ENCODE measurements at places on chromosomes 4 and X.

GRCh38 chrX:68998716-68999115 is 166.5 kb downstream of the PJA1 start:
- DNase-seq: no peak

GRCh38 chrX:30592831-30593230 is 15.3 kb upstream of the TASL start:
- DNase-seq: no peak

DNA sequence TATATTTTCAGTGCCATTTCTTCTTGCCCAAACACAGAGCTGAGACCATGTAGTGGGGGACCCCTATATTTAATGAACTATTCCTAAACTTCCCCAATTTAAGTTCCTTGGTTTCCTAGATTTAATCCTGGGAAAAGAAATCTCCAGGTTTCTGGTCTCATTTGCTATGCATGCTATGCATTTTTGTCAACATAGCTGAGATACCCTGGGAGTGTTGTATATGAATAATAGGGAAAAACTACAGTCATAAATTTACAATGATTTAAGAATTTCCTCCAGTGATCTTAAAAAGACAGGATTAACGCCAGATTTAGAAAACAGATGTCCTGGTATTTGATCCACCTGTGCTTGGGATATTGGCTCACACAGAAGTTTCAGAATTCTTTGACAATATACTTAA is 136.8 kb upstream of the RAPGEF2 start:
- no peak for DNase-seq

DNA sequence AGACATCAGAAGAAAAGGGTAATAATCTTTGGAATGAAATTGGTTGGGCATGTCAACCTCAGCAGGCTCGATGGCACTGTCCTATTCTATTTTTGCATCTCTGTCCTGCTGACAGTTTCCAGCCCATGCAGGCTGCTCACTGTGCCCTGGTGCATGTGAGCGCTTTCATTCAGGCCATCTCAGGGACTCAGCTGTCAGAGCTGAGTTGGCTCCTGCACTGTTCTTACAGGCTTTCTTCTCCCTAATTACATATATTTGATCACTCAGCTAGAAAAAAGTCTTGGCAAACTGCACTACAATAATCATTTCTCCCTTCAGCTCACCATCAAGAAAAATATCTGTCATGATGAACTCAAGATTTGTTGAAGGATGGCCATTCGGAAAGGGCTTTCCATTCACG is 84.7 kb downstream of the RASL11B start:
- DNase-seq: no peak

GRCh38 chr4:184792950-184793555 is 32.7 kb downstream of the ACSL1 start:
- peak; percentile 51 for DNase-seq

- DNase-seq: no peak
Observed at GRCh38 chrX:84724576-84724975, 222.3 kb upstream of the HDX start.

- no peak for DNase-seq
Observed at GRCh38 chr4:23337292-23337691, 552.6 kb downstream of the PPARGC1A start.

DNA sequence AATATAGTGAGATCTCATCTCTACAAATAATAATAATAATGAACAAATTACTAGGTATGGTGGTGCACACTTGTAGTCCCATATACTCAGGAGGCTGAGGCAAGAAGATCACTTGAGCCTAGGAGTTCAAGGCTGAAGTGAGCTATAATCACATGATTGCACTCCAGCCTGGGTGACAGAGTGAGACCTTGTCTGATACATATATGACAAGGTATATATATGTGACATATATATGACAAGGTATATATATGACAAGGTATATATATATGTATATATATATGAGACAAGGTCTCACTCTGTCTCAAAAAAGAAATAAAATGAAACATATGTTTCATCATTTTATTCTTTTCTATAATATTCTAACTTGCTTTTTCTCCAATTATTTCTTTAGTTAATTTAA is 278.1 kb upstream of the TET2 start:
- DNase-seq: no peak

- DNase-seq: no peak
Observed at GRCh38 chr4:85862896-85863295, 387.9 kb downstream of the ARHGAP24 start.

DNA sequence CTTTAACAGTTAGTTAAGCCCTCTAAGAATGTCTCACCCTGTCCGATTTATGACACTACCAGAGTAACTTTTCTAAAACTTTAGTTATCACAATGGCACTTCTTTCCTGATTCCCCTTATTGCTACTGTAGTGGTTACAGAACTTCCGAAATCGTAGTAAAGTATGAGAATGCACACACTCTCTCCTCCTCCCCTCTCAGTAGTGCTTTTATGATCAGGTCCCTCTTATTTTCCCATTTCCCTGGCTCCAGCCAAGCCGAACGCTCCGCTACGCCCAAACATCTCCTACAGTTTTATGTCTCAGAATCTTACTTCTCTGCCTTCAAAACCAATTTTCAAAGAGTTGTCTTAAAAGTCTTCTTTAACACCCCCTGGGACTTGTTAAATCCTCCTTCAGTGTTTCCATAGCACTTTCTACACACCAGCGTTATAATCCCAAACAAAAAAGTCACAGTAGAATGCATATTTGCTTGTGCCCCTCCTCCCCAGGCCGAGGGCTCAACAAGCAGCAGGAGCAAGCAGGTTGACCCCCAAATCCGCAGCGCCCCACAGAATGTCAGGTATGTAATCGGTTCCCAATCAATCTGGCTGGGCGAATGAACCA is 671 bp downstream of the HPF1 start:
- no peak for DNase-seq

- no peak for DNase-seq
Observed at GRCh38 chrX:9467146-9467545, 2.3 kb downstream of the TBL1X start.

GRCh38 chr4:41067369-41067768 is 147.0 kb downstream of the APBB2 start:
- no peak for DNase-seq

DNA sequence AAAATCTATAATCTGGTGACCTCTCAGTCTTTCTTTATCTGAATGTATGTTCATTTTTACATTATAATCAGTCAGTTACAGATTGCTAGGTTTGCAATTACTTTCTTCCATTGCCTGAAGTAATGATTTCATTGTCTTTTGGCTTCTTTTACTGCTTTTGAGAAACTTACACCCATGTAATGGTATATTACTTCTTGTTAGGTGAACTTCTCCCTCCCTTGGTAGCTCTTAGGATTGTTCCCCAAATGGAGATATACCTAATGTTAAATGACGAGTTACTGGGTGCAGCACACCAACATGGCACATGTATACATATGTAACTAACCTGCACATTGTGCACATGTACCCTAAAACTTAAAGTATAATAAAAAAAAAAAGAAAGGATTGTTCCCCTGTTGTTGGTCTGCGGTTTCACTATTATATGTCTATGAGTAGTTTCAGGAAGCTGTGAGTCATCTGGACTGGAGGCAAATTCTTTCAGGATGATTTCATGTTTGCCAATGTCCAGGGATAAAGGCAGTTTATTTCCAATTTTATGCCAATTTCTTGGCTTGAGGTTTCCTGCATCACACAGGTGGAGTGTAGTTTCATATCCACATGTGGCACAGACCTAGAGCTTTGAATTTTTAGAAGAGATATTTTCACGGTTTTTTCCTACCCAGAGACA is 21.8 kb downstream of the SPANXC start:
- DNase-seq: no peak

GRCh38 chr4:98289375-98289774 is 28.2 kb downstream of the RAP1GDS1 start:
- DNase-seq: no peak

DNA sequence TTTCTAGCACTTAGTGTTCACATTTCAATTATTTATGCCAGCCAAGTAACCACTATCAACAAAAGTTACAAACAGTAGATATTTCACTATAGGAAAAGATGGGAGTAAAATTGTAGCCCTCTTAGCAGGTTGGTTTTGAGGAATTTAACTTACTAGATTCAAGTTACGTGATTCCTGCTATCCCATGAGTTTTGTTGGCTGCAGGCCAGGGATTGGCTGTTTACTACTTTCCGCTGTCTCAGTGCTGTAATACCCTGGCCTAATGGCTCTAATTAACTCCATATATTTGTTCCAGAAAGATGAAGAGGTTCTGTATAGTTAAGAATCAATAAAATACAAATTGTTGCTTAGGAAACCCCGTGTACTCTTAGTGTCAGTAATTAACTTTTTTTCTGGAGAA is 55.5 kb upstream of the MAGED1 start:
- no peak for DNase-seq

DNA sequence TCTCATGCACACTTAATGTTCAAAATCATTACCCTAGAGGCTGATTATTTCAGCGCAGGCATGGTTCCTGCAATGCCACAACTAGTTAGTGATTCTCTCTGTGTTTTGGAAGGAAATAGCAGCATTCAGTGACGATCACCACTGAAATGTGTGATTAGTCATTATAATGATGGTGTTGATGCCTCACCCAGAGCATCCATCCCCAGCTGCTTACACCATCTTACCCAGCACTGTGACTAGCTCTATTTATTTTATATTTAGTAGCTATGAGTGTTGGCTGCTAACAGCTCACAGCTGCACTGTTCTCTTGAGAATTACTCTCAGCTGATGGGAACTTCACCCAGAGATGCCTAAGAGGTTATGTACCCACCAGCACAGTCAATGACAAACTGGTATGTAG is 60.5 kb upstream of the TSPAN7 start:
- no peak for DNase-seq

All from stimulated activated CD4-positive, alpha-beta T cell treated with anti-CD3 and anti-CD28 coated beads, Interleukin-2, amount 100 ng/mL, for 24 hours (primary cell).